Thyroid gland (tissue), 4 donors: ENCODE measurements at places on chromosomes 7 and 10.
A peak's percentile ranks its signal among the peaks of the same experiment; 100 is the strongest.

DNA sequence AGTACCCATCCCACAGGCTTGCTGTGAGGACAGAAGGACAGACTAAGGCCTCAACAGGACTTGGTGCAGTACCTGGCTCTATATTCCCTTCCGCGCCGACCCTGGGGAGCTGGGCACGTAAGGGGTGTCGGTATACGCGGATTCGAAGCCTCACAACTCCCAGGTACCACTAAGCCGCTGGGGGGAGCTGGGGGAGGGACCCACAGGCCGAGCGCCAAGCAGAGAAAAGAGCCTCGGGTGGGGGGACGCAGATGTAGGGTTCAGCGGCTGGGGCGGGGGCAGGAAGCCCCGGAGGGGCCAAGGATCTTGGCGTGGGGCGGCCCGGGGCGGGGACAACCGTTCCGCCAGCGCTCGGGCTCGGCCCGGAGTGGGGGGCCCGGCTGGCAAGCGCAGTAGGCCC, 126.4 kb upstream of the ZNF746 start:
- DNase-seq, result peak; percentile 42

- no peak for DNase-seq
Measured at GRCh38 chr10:90458054-90458453, 399.8 kb downstream of the HTR7 start.

GRCh38 chr7:76179686-76180085, 22.0 kb upstream of the SRRM3 start:
- DNase-seq, result no peak

- DNase-seq, result no peak
Measured at GRCh38 chr10:128361487-128361886, 235.3 kb upstream of the MKI67 start.

GRCh38 chr7:104275900-104276299, 52.5 kb upstream of the LHFPL3 start:
- no peak for DNase-seq

DNA sequence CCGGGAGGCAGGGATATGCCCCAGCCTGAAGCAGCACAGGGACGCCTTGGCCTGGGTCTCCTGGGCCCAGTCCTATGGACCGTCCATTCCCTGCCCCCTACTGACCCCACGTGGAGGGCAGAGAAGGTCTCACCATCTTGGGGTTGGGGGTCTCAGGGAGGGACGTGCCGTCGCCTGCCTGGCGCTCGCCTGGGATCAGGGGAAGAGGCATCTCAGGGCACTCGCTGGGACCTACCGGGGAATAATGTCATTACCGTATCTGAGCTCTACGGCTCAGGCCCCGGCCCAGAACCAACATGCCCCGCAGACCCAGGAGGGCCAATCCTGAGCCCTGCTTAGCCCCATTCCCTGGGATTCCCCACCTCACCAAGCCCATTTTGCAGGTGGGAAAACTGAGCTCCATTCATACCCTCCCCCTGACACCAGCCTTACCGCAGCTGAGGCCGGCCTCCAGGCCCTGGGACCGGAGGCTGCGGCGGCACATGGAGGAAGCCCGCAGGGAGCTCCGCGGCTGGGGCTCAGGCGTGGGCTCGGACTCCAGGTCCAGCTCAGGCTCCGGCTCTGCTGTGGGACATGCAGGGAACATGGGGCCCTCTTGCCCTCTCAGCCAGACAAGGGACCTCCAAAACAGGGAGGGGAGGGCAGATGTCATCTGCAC, 40.7 kb downstream of the GRID2IP start:
- no peak for DNase-seq

GRCh38 chr10:94038024-94038423, 44.3 kb downstream of the PLCE1 start:
- DNase-seq, result peak; percentile 72

GRCh38 chr10:93067443-93068365, 6.0 kb upstream of the CYP26A1 start:
- no peak for DNase-seq

DNA sequence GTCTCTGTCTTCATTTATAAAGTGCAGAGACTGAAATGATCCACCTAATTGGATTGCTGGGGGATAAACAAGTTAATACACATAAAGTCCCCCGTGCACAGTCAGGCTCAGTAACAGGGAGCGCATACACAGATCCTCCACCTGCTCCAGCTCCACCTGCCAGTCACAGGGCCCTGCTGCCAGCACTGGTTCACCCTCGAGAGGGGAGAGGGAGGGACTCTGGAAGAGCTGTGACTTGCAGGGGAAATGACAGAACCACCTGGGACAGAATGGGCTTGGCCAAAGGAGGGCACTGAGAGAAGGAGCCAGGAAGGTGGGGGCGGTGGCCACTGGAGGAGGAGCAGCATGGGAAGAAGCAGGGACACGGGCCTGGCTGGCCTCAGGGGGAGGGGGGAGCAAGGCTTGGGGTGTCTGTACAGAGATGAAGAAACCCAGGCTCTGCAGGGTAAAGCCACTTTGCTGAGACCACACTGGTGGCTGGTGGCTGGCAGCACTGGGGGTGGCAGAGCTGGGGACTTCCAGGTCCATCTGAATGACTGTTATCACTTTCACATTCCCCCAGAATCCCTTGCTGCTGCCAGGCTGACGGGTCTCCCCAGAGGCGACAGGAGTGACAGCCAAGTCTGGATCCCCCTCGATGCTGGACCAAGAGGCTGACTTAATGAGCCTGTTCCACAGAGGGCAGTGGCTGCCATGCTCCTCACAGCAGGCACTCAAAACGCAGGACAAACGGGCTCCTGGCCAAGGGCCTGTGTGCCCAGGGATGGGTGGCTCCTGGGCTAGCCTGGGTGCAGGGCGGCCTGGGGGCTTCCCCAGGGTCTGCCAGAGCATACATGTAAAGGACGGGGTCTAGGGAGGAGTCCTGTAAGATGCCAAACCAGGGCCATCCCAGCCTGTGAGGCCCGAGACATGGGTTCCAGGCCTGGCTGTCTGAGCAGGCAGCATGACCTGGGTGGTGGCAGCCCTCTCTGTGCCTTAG, 151.1 kb downstream of the SH3PXD2A start:
- no peak for DNase-seq
